GM12878 (cell line): ENCODE measurements at places on chromosomes 4 and X. TPM values are rescaled to one million over a fixed set of nuclear protein-coding genes. Genes with fewer than 3 reads are reported as not detected.

- DNase-seq = no peak
These were observed 29.2 kb downstream of the NKX1-1 start for GRCh38 chr4:1376841-1377605.

Gene FGF5
- polyA plus RNA-seq = 1.2 and 1.8 TPM in 2 replicates

DNA sequence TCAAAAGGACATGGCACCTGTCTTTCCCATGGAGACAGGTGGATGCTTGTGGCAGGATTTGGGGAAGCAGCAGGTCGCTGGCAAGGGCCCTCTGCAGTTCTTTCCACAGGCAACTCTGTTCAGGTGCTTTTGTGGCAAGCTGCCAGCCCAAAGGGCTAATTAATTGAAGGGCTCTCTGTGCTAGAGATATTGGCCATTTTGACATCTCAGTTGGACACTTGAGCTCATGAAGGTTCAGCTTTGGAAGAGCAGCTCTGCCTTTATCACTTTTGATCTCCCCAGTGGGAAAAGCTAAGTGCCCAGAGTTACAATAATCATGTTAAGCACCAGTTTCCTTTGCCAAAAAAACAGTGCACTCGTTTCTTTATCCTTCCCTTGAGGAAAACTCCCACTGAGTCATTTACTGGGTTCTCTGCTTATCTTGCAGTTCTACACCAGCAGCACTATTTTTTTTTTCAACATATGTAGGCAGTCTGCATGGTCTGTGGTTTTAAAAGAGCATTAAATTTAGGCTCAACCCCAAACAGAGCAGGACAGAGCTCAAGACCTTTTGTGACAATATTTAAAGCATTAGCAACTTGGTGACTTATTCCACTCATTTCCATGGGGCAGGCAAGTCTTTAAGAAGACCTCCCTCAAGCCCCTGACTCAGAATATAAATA is 336.4 kb upstream of the RASGEF1B start:
- DNase-seq = no peak

DNA sequence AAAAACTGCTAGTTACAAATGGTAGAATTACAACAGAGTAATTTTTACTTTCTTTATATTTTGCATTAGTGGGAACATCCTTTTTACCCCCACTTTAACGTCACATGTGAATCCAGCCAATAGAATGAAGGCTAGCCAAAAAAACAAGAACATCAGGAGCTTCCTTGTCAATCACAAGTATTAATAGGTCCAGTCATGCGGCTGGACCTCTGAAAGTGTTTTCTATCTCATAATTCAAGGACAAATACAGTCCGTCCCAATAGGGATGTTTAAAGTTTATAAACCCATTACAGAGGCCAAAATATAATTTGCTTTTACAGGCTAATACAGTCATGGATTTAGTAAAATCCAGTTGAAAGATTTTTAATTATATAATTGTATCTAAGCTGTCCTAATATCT is 110.7 kb downstream of the APBB2 start:
- no peak for DNase-seq

Gene IL2
- not detected in 2 replicates for polyA plus RNA-seq

- no peak for DNase-seq
These were observed 26.5 kb downstream of the CD40LG start for GRCh38 chrX:136674270-136674985.

GRCh38 chrX:103823591-103823990 is 8.5 kb downstream of the RAB9B start:
- no peak for DNase-seq

Gene TRAM1L1
- polyA plus RNA-seq = not detected in 2 replicates

GRCh38 chr4:147182041-147182440 is 236.4 kb upstream of the TTC29 start:
- DNase-seq = no peak

Gene FAM9C
- not detected in 2 replicates for polyA plus RNA-seq

- no peak for DNase-seq
These were observed 120.4 kb downstream of the PCDH7 start for GRCh38 chr4:30840571-30840970.

Gene ENPEP
- not detected in 2 replicates for polyA plus RNA-seq

DNA sequence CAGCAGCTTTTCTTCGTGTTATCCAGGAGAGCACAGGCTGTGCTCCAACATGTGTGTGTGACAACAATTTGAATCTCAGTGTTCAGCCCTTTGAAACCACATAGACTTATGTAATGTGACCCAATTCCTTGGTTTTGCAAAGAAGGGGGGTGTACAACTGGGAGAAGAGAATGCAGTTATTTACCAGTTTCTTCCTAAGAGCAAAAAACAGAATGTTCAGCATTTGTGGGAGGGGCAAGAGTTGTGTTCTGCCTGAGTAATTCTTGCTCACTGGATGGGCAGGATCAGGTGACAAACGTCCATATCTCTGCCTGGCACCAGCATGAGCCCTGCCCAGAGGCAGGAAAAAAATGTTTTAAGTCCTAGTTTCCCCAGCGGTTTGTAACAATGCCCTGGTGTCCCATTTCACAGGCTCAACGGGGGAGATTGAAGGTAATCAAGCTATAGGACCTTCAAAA is 72.0 kb downstream of the PRPS1 start:
- DNase-seq = no peak

GRCh38 chr4:5156682-5157081 is 105.4 kb downstream of the STK32B start:
- DNase-seq = no peak

Gene FAM184B
- not detected in 2 replicates for polyA plus RNA-seq

GRCh38 chr4:93084599-93085305 is 743.8 kb upstream of the ATOH1 start:
- no peak for DNase-seq

GRCh38 chr4:40309250-40309774 is 25.8 kb upstream of the CHRNA9 start:
- DNase-seq = peak; percentile 92

DNA sequence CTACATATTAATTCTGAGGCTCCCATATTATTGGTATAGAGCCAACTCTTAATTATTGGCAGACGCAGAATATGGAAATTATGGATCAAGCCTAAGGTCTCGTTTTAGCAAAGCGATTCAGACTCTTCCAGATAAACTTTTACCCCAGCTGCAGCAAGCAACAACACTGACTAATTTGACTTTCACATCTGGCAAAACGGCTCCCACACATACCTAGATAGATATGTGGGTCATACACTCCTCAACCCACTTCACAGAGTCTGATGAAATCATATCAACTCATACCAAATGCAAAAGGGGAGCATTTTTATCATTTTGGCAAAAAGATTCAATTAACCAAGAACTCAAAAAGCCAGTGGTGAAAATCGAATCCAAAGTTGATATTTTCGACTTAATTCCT is 36.3 kb upstream of the KDR start:
- DNase-seq = no peak

GRCh38 chrX:11579636-11580600 is 85.8 kb downstream of the ARHGAP6 start:
- no peak for DNase-seq

- DNase-seq = no peak
These were observed 24.8 kb upstream of the UXT start for GRCh38 chrX:47683829-47684205.

Gene SPATA4
- not detected in 2 replicates for polyA plus RNA-seq

GRCh38 chr4:172851534-172851933 is 317.1 kb upstream of the GALNT7 start:
- DNase-seq = no peak

Gene WDR17
- 1.8 and 3.1 TPM in 2 replicates for polyA plus RNA-seq

DNA sequence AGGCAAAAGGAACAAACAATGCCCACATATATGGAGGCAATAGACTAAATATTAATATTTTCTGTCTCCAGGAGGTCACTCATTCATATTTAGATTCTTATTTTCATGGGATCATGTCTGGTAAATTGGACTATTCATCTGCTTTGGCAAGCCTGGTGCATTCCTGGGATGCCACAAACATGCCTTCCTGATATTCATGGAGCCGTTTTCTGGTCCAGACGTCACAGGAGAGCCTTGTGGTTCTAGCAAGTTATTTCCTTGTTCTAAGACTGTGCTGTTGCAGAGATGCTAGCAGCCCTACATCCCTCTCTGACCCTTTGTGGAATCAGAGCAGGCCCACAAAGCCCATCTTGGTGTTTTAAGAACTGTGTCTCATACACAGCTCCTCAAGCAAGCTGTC is 16.1 kb upstream of the EXOSC9 start:
- no peak for DNase-seq

DNA sequence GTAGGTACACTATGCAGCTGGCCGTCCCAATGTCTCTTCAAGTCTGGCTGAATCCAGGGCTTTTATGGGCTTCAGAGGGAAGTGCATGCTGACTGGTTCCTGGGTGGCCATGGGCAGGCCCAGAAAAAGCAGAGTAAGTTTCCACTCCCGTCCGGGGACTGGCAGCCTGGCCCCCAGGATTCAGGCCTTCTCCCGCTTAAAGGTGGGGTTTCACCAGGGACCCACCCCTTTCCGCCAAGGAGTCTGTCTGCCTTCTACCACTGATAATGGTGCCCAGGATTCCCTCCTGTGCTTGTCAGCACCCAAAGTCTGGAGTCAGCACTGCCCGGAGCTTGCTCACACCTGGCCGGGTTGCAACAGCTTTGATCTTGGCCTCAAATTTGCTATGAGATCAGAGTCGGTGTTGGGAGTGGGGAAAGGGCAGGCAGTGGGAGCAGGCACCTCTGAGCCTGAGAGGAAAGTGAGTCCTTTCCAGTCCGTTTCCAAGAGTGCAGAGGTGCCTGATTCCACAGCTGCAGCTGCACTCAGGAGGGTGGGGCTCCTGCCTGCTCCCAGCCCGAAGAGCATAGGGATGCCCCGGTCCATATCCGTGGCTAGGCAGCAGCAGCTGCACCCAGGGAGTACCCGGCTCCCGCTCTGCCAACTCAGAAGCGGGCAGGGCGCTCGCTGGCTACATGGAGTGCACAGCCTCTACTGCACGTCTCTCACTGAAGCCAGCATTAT is 1344.3 kb upstream of the ADGRL3 start:
- DNase-seq = no peak

Gene SLC49A3
- 0.14 TPM in 1 of 2 replicates, not detected in the other for polyA plus RNA-seq
